ENCODE measurements at places on chromosomes 12 and 14.

DNA sequence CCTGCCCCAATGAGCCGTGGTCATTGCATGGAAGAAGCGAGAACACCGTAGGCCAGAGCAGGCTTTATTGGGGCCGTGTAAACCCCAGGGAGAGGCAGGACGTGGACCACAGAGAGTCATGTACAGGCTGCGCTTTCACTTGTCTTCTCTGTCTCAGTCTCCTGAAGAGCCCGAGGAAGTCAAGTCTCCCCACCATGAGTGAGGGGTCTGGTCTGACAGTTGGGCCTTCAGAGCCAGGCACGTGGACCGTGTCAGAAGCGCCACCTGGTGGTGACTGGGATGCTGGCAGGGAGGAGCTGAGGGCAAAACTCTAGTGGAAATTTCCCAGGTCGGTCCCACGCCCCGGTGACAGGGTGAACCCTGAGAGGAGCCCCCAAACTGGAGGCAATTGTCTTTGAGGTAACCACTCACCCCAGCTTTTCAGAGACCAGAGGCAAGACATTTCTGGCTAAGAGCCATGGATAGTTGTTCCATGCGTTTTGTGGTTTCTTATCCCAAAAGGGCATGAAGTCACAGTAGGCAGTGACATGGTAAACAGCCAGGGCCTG lies 17.4 kb downstream of the RPS6KL1 start:
- no peak for DNase-seq

DNA sequence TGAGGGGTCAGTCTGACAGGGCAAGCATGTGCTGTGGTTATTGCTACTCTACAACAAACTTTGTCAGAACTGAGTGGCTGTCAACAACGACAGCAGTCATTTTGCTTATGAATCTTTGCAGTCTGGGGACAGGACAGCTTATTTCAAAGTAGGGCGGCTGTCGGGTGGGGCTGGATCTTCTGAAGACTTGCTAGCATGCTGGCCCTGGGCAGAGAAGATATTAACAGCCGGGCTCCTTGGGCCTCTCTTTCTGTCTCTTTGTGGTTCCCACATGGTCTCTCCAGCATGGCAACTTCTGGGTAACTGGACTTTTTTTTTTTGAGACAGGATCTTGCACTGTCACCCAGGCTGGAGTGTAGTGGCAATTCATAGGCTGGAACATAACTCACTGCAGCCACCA lies 33.9 kb upstream of the ALDH2 start:
- DNase-seq, result no peak

GRCh38 chr14:49935526-49935925 lies 42.6 kb downstream of the ARF6 start:
- no peak for DNase-seq

DNA sequence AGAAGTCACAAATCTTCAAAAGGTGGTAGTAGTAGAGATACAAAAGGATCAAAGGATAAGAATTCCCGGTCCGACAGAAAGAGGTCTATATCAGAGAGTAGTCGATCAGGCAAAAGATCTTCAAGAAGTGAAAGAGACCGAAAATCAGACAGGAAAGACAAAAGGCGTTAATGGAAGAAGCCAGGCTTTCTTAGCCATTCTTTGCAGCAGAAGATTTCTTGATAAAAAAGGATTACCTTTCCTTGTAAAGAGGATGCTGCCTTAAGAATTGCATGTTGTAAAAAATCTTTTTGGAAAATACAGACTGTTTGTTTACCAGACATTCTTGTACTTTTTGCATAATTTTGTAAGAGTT lies 6.6 kb downstream of the PNN start:
- no peak for DNase-seq

DNA sequence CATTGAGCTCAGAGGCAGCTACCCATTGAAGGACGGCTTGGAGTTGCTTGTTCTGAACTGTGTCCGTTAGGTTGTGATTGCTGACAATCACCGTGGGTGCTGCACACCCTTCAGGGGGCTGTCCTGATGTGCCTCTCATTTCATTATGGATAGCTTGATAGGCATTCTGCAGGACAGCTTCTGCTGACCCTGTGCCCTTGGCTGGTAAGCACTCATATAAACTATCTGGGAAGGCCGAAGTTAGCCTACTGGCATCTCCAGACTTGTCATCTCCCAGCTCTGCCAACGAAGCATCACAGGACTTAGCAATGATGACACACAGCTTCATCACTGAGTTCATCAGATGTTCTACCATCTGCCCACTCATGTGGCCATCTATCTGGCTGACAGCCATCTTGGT lies 22.3 kb downstream of the AKAP3 start:
- DNase-seq, result no peak

- peak; percentile 3 for DNase-seq
These were observed 17.9 kb upstream of the TDRD9 start for GRCh38 chr14:103910262-103910935.

DNA sequence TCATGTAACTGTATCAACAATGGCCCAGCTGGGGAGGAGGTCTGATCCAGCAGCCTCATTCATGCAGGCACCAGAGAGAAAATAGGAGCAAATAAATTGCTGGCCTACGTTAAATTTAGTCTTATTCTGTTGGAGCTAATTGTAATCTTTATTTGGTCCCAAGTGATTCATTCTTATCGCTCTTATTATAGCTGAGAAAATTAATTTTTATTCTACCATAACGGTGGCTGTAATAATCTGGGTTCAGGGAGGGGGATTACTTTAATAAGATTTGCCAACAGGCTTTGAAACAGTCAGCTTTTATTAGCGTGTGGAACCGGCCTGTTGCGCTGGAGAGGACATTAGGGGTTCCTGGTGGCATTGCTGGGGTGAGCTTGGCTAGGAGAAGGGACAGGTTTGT lies 254.9 kb downstream of the AACS start:
- no peak for DNase-seq

GRCh38 chr14:79165471-79166090 lies 995.4 kb downstream of the NRXN3 start:
- DNase-seq, result no peak

GRCh38 chr12:41566703-41567102 lies 378.6 kb downstream of the PDZRN4 start:
- no peak for DNase-seq

DNA sequence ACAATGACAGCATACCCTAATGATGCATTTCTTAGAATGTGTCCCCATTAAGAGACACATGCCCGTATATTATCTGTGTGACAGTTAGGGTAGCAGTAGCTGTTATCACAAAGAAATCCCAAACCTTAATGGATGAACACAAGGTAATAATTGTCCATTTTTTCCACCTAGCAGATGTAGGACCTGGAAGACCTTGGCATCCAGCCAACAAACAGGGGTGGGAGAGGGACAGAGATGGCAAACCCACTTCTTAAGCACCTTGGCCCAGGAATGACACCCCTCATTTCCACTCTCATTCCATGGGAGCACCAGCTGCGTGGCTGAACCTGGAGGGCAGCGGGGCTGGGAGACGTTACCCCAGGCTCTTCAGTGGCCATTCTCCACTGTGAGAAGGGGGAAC lies 679.0 kb downstream of the AACS start:
- no peak for DNase-seq

DNA sequence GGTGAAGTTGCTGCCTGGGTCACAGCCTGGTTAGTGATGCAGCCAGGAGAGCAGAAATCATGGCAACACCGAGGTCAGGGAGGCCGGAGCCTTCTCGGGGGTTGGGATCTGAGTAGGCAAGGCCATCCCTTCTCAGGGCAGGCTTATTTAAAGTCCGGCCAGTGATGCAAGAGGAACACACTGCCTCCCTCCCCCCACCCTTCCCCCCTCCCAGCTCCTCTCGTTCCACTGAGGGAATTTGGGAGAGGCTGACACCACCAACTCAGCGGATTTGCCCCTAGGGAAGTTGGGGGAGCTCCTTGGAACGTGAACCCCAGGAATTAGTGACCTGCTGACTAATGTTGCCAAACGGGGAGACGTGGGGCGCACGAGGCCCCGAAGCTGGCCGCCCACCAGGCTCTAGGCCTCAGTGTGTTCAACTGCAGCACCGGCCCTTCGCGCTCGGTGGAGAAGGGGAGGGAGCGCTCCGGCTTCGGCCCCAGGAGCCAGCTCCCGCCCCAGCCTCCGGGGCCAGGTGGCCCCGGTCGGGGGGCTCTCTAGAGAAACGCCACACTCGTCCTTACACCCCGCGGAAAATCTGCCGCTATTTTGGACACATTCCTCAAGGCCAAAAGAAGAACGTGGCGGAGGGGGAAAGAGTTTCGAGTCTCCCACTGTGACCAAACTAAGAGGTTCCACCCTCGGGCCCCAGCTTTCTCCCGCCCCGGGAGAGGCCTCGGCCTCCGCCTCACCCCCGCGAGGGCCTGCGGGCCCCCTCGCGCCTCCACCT lies 1.6 kb downstream of the CTDSP2 start:
- no peak for DNase-seq

- DNase-seq, result no peak
These were observed 16.9 kb downstream of the CDK17 start for GRCh38 chr12:96383371-96383770.

DNA sequence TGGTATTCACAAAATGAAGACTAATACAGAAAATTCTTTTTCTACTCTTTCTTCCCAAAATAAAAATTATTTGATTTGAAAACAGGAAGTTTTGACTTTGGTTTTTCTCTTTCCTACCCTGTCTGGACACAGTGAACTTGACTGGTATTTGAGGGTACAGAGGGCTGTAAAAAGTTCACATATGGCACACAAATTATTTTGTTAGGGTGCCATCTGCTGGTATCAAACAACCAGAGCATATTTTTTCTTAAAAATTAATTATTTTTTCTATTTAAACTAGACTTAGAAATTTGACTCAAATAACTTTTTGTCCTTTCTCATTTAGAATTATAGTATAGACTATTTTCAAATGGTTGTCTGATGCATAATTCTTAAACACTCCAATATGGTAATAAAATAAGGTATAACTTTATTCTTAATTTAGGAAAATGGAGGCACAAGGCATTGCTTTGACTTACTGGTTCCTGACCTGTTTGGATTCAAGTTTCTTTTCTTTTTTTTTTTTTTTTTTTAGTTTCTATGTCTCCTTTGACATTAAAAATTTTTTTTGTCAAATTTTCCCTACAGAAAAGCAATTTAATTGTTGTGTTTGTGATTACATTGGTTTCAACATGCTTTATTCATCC lies 390.6 kb downstream of the PRKD1 start:
- DNase-seq, result no peak

- DNase-seq, result no peak
These were observed 32.7 kb downstream of the VCPKMT start for GRCh38 chr14:50083467-50084337.

- no peak for DNase-seq
These were observed 138.7 kb downstream of the PDE3A start for GRCh38 chr12:20507056-20507455.

DNA sequence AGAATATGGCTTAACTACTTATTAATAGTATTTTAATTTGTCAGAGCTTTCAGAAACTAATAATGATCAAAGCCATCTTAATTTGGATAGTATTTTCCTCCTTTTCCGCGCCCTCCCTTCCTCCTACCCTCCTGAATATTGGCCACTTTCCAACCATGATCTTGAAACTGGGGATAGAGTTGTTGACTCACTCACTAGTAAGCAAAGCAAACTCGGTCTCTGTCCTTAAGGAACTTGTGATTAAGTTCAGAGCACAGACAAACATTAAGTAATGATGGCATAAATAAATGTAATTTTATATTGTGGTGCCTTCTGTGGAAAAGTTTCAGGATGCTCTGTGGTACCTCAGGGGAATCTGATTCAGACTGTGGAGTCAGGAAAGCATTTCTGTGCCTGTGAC lies 75.7 kb downstream of the LRRK2 start:
- DNase-seq, result no peak

DNA sequence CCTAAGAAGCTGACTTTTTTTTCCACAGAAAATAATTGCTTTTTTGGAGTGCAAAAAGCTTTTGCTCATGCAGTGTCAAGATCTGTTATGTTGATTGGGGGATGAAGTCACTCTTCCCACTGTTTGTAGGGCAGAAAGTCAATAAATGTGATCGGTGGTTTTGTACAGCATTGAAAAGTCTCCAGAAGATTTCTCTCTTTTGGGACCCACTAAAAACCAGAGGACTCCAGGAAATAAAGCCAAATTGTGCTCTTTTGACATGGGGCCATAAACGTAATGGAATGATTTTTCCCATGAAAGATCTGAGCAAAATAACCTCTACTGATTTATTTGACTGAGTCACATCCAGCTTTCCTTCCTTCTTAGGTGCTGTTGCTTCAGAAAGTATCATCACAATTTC lies 122.5 kb downstream of the SNAPC1 start:
- no peak for DNase-seq

GRCh38 chr12:67647181-67647798 lies 1.3 kb upstream of the DYRK2 start:
- DNase-seq, result no peak

DNA sequence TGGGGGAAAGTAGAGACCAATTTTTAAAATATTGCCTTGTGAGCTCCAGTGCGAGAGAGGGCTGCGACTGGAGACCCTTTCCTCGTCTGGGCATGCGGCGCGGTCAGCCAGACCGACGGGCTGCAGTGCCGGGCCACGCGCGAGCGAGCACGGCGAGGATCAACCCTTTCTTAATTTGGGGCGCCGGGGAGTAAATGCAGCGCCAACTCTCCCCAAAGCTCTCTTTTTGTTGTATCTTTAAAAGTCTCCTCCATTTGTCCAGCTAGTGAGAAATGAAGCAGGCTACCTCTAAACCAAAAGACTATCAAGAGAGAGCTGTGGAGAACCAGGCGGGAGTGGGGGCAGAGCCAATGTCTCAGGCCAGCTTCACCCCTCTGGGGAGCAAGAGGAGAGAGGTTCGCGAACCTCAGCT lies 1.4 kb downstream of the SIX1 start:
- no peak for DNase-seq

- no peak for DNase-seq
These were observed 29.7 kb downstream of the ZFP36L1 start for GRCh38 chr14:68762953-68763764.

- DNase-seq, result no peak
These were observed 35.5 kb upstream of the SOCS2 start for GRCh38 chr12:93536766-93537488.

DNA sequence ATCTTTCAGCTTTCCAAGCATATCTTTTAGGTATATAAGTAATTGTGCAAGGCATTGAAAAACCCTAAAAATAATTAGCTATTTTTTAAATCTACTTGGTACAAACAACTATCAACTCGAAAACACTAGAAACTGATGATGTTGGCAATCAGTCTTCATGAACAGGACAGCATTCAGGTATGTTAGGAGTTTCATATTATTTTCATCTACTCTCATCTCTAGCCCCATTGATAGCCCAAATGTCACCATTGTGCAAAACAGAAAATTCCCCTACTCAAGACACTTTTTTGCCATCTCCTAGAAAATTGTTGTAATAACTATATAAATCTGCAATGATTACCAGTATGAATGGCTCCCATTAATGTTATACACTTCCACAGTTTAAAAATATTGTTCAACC lies 144.5 kb upstream of the KRAS start:
- no peak for DNase-seq

- DNase-seq, result no peak
These were observed 217.6 kb upstream of the MYL2 start for GRCh38 chr12:111138016-111138415.

DNA sequence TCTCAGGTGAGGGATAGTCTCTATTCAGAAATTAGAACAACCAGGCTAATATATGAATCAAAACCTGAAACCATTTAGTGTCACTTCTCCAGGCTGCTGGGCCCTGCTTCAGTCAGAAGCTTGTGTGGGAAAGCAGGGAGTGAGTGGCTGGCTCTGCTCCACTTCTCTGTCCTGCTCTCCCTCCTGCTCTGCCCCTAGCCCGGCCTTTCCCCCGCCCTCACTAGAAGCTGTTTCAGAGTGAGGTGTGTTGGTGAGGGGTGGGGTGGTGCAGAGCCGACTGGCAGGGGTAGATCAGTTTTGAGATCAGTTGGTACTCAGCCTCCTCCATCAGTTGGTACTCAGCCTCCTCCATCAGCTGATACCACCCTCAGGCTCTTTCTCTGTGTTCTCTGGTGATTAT lies 7.0 kb upstream of the PPP1R1A start:
- DNase-seq, result no peak

- no peak for DNase-seq
These were observed 1.1 kb downstream of the CKB start for GRCh38 chr14:103521438-103521950.
